NCI-H1930 (cell line): ENCODE measurements at places on chromosomes 12 and 14.

DNA sequence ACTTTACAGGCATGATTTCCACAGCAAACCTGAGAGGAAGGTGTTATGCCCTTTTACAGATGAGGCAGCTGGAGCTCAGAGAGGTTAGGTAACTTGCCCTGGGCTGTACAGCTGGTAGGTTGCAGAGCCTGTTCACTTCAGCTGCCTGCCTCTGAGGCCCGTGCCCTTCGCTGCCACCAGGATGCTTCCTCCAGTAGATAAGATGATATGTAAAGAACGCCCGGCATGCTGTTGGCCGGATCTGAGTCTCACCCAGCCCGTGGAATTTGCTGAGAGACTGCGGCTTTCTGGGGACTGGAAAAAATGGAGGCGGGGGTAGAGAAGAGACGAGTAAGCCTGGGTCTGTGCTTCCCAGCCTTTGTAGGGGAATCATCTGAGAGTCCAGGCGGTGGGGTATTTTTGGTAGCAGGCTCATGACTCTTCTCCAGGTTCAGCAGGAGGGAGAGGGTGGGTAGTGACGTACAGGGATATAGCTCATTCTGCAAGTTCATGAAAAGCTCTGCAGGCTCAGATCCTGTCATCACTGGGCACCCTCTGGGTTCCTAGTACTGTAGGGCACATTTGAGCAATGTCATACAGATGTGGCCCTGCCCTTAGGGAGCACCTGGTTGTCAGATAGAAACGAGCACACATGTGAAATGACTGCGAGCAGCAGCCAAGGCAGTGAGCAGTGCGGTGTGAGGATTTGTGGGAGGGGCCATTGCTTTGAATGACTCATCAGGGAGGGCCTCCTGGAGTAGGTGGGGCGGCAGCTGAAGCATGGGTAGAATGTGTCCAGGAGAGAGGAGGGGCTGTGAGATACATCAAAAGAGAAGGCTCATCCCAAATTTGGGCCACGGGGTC, 159.4 kb downstream of the TSPAN9 start:
- DNase-seq, result no peak

- no peak for DNase-seq
Measured at GRCh38 chr14:79734151-79734550, 477.2 kb downstream of the DIO2 start.

DNA sequence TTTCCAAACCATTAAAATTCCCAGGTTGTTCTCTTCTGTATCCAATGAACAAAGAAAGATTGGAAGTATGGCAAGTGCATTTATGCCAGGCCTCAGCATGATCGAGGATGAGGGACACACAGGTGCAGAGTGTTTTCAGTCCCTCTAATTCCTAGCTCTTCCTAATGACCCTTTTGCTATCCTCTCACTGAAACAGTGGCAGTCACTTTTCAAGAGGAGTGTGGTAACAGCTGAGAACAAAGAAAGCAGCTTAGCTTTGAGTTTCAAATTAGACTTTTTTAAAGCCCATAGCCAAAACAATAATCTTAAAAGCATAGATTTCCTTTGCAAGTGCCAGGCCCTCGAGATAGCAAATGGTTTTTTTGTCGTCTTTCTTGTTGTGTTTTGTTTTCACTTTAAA, 110.8 kb downstream of the KCNH5 start:
- no peak for DNase-seq

DNA sequence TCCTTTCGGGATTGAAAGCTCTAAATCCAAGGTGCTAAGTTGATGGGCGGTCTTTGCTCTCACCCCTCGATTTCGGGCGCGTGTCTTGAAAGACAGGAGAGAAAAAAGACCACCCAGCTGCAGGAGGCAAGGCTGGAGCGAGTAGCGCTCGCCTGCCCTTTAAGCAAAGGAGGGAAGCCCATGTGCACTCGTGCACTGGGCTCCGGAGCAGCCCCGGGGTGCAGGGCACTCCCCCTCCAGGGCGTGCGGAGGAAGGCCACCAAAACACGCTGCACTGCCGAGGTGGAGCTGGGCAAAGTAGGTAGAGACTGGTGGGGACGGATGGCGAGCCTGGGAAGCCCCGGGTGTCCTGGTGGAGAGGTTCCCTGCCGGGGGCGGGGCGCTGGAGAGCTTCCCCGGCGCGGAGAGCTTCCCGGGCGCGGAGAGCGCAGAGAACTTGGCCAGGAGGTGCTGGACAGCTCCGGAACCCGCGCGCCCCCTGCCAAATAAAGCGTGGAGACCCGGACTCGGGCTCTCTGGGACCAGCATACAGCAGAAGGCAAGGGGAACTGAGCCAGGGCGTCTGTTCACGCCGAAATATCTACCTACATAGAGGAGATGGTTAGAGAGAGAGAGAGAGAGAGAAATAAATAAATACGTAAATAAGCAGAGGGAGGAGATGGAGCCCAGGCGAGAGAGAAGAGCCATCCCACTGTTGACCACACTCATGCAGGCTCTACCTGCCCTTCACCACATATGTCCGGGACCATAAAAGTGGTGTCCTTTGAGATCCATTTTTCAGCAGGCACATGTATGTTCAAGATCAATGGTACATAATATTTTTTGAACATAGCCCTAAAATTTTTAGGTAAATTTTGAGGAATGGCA, 662 bp upstream of the NELL2 start:
- peak; percentile 98 for DNase-seq

DNA sequence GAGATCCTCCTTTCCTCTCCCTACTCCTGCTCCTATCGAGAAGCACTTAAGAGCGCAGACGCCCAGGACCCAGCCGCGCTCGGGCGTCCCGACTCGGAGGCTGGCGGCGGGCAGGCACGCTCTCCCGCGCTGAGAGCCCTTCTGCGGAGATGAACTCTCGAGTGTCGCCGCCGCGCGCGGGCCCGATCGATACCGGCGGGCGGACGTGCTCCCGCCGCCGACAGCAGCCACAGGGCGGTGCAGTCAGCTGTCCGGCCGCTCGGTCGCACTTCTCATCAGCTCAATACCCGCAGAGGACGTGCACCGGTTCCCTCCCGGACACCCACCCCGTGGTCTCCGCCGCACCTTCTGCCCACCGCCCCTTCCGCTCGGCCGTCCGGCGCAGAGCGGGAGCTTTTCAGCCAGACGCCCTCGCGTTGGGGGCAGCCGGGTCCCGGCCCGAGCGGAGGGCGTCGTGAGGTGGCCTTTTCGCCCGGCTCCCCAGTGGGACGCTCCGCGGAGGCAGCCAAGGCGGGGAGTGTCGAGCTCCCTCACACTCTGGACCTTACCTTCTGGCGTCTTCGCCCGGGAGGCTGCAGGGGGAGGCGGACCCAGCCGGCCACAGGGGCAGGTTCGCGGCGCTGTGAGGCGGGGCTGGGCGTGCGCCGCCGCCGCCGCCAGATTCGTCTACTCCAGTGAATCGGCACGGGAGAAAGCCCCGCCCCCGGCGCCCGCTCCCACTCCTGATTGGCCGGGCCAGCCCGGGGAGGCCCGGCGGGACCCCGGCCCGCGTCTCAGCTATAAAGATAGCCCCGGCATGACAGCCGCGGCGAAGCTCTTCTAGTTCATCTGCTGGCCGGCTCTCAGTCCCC, at the start of gene INSM2:
TSS of gene INSM2 (plus strand) at position 808 of the 851 bp plus-strand sequence. CDS start 89 bp downstream, outside the sequence.
- peak; percentile 88 for DNase-seq
